ENCODE measurements at places on chromosomes 11 and 22.
A peak's percentile ranks its signal among the peaks of the same experiment; 100 is the strongest.

DNA sequence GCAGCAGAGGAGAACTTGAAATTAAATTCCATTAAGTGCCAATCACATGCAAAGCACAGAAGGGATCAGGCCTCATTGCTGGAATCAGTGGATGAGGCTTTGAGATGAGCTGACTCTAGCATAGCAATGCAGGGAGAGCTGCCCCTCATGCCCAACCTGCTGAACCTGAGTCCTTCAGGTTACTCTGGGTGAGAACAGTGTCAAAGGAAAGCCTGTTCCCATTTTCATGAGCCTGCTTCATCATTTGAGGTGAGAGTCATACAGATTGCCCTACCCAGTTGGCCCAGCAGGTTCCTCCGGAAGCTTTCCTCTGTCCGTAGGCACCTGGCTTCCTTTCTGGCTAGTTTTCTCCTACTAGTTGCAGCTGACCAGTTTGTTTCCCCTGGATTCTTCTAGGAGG, 25.9 kb upstream of the ZBTB16 start:
- no peak for DNase-seq

GRCh38 chr11:131240421-131240820, 130.0 kb upstream of the NTM start:
- no peak for DNase-seq

- DNase-seq = no peak
Measured at GRCh38 chr11:134101282-134101681, 32.4 kb downstream of the JAM3 start.

DNA sequence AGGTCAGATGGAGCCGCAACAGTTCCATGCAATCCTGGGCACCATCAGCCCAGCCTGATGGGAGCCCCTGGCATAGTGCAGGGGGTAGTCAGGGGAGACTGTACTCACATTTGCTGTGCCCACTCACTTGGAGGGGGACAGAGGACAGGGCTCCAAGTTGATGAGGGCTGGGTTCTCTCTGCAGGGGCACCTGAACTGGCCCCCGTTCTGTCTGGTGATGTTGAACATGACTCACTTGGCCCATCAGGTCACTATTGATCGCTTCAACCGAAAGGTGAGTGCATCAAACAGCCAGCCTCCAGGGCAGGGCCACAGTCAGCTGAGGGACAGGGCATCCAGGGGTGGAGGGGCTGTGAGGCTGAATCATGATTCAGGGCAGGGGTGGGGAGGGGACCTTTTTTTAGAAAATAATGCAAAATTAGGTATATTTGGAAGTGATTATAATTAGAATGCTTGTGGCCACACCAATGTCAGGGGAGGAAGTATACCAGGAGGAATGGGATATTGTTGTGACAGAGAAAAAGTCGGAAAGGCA, 66.4 kb downstream of the OTOG start:
- no peak for DNase-seq

- DNase-seq = no peak
Measured at GRCh38 chr11:85698195-85698594, 12.2 kb upstream of the CCDC89 start.

DNA sequence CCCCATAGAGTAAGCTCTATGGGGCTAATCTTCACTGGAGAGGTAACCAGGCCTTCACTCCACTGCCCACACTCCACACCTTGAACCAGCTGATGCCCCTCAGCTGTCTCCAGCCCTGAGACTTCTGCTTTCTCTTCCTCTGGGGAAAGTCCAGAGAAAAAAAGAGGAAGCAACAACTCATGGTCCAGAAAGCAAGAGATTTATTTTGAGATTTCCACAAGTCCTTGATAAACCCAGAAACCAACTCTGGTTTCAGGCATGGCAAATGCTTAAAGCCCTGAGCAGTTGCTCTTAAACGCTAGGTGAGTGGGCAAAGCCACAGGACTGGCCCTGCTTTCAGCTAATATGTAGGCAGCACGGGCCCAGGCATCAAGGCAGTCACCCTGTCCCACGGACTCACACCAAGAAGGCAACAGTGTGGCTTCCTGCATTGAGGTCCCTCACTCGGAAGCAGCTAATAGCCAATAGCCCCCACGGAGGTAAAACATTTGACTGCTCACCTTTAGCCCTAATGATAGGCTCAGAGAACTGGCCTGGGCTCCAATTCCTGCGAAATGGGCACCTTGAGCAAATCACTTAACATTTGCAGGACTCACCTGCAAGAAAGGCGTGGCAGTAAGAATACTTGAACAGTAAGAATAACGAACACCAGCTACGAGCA, 4.3 kb downstream of the CYB561A3 start:
- no peak for DNase-seq

- no peak for DNase-seq
Measured at GRCh38 chr11:34478845-34479663, 34.5 kb downstream of the ELF5 start.

- DNase-seq = no peak
Measured at GRCh38 chr11:24295360-24295759, 201.5 kb upstream of the LUZP2 start.

DNA sequence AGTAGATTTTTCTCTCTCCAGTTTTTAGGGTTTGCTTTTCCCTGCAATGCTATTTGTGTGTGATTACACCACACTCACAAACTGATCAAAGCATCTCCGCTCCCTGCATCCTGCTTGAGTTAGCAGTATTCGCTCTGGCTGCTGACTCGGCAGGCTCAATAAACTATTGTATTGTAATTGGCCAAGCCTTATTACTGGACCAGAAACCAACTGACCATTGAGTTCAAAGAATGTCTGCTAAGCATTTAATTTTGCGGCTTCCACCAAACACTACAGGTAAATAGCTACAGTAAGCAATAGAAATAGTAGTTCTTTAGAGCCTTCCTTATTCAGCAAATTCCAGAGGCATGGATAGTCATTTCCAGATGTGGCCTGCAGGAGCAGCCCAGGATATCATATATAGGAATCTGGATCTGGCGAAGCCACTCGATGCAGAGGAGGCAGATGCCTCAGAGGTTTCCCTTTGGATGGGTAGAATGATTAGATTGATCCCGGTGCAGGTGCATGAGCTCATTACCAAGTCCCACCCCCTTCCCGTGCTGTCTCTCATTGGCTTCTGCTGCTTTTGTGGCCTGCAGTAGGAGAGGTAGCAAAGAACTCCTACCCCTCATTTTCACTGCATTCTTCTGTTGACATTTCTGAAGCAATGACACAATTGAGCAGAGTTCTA, 77.3 kb downstream of the COMMD9 start:
- DNase-seq = no peak

- DNase-seq = peak; percentile 31
Measured at GRCh38 chr22:50302041-50302541, 5.4 kb downstream of the PLXNB2 start.

GRCh38 chr11:84993386-84993785, 633.8 kb downstream of the DLG2 start:
- no peak for DNase-seq

- no peak for DNase-seq
Measured at GRCh38 chr11:17378655-17379054, 9.8 kb downstream of the KCNJ11 start.

DNA sequence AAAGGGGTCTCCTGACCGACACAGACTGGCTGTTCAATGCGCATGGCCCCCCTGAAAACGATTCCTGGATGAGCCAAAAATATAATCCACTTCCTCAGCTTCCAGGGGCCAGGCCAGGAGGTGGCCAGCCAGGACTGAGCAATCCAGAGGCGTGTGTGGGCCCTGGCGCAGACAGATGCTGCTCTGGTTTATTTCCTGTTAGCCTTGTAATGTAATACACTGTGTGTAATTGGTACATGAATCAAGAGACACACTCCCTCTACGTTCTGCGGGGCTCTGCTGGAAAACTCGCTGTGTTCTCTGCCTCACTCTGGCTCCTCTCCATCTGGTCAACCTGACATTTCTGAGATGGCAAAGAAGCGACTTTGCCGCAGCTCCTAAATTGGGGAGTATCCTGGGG, 26.3 kb upstream of the ISX start:
- no peak for DNase-seq

GRCh38 chr11:75203138-75203537, 37.4 kb upstream of the TPBGL start:
- no peak for DNase-seq

- no peak for DNase-seq
Measured at GRCh38 chr11:19687392-19687791, 25.2 kb upstream of the NAV2 start.

DNA sequence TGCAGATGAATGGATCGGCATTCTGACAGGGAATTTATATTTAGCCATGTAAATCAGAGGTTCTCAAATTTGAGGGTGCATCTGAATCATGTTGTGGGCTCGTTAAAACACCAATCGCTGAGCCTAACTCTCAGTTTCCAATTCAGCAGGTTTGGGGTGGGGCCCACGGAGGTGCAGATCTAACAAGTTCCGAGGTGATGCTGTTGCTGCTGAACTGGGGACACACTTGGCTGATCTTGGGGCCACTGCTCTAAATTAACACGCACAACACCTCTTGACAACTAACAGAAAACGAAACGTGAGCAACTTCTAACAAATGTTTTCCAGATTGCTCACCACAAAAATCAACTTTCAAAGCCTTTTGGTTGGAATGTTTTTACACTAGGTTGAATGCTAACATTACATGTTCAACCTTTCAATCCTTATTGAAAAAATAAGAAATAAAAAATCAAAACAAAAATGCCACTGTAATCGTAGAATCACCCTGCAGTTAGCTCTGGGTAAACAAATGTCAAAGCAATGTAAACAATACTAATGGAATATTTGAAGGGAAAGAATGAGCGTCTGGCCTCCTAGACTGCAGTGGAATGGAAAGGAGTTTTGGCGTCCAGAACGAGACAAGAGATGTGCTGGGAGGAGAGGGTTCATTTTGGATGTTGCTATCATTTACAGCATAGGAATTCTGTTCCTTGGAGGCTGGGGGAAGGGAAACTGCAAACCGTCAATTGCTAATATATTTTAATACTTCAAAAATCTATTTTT, 68.3 kb upstream of the SLC6A5 start:
- peak; percentile 20 for DNase-seq

DNA sequence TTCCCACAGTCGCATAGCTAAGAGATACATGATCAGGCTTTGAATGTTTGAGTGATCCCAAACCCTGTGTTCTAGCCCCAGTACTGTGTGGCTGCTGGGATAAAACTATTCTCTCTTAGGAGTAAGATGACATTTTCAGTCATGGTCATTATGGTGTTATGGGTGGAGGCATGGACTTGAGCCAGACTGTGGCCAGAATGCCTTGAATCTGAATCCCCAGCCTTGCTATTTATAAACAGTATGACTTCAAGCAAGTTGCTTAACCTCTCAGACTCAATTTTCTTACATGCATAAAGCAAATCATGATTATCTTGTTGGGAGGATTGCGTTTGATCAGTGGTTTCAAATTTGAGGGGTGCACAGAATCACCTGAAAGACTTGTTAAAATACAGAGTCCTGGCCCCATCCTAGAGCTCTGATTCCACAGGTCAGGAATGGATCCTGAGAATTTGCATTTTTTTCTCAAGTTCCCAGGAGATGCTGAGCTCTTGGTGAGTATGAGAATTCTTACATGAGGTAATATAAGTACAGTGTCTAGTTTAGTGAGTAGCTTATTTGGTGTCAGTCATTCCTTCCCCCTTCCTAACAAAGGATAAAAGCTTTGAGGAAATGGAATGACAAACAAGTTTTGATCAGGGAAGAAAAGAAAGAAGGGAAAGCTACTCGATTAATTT, 571.7 kb downstream of the METTL15 start:
- DNase-seq = no peak

GRCh38 chr22:30038219-30038618, 42.0 kb upstream of the HORMAD2 start:
- no peak for DNase-seq

DNA sequence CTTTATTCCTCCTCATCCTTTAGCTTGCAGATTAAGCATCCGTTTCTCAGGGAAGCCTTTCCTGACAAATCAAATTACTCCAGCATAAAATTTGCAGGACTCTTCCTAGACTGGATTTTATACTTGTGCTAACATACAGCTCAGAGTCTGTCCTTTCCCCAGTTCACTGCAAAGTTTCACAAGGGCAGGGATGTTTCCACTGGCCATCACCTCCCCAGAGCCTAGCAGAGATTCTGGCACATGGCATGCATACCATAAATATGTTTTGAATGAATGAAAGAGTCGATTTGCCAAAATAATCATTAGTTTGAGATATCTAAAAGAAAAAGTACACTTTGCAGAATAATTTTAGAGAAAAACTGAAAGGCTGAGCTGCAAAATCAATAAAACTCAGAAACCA, 10.6 kb downstream of the MSANTD4 start:
- DNase-seq = no peak

DNA sequence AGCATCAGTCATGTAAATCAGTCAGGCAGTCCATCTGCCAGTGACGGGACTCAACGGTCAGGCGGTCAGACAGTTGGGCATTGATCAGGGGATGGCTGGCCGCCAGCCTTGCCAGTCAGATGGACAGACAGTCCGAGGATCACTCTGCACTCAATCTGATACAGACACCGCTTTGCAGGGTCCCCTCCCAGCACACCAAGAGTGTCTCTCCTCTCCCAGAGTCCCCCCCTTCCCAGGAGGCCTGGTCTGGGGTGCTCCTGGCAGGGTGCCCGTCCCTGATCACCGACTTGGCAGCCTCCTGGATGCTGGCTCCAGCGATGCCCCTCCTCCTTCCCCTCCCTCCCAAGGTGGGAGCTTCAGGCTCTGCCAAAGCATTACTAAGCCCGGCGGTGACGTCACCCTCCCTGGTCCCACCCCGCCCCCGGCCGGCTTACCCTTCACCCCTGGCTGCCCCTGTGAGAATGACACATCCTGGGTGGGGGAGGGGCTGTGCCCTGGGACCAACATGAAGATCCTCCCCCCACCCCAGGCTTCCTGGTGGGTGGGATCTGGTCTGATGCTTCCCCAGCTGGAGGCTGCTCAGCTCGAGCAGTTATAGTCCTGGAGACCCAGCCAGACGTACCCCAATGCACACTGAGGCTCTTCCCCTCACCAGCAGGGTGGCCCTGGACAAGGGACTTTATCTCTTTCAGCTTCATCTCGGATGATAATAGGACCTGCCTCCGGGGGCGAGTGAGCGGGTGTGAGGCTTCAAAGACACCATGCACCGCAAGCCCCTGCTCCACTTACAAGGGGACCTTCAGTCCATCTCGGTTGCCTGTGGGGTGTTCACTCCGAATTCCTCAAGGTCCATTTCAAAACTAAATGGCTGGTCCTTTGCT, 69.2 kb downstream of the CD82 start:
- DNase-seq = no peak

DNA sequence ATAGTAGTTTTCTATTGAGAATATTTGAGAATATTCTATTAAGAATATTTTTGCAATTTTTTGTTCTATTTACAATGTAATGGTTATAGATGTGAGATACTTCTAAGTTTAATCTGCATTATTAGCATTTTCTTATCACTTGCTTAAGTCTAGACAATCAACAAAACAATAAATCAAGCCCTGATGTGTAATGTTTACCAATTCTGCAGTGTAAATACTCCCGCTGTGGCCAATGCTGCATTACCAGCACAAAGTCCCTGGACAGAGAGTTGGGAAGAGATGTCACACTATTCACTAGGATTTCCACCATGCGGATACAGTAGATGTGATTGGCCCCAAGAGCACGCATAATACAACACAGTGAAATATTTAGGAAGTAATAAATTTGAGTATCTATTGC, 47.6 kb upstream of the GCAT start:
- no peak for DNase-seq

- DNase-seq = no peak
Measured at GRCh38 chr11:25838918-25839625, 492.9 kb upstream of the ANO3 start.

- no peak for DNase-seq
Measured at GRCh38 chr11:57787920-57788702, 26.5 kb downstream of the CTNND1 start.

Data from T47D (cell line).